ENCODE measurements at places on chromosomes 7 and 10. TPM values are rescaled to one million over a fixed set of nuclear protein-coding genes. Genes with fewer than 3 reads are reported as not detected.

AVL9 gene
- 15.6 TPM for total RNA-seq

GRCh38 chr7:48161407-48162125 is 9.7 kb upstream of the ABCA13 start:
- no peak for DNase-seq

- no peak for DNase-seq
These were observed 86.0 kb upstream of the DIP2C start for GRCh38 chr10:775245-776075.

PDK4 gene
- total RNA-seq, result 121 TPM

DNA sequence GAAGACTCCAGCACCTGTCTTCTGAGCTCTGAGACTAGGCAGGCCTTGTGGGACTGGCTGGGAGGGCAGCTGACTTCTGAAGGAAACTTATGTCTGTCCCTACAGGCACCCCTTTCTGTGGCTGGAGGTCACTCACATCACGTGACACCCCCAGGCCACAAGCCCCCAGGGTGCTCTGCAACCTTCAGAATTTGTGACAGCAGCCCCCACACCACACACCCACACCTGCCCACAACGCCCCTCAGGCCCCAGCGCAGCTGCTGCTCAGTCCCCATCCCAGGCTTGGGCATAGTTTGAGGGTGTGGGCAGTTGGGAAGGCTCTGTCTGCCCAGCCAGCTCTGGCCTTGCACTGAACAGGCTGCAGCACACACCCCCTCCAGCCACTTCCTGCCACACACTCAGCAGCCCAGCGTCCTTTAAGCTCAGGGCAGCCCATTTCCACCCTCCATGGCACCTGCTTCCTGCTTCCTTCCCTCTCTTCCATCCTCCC is 80.0 kb upstream of the UNC5B start:
- DNase-seq, result no peak

EFCAB10 gene
- not detected for total RNA-seq

DNA sequence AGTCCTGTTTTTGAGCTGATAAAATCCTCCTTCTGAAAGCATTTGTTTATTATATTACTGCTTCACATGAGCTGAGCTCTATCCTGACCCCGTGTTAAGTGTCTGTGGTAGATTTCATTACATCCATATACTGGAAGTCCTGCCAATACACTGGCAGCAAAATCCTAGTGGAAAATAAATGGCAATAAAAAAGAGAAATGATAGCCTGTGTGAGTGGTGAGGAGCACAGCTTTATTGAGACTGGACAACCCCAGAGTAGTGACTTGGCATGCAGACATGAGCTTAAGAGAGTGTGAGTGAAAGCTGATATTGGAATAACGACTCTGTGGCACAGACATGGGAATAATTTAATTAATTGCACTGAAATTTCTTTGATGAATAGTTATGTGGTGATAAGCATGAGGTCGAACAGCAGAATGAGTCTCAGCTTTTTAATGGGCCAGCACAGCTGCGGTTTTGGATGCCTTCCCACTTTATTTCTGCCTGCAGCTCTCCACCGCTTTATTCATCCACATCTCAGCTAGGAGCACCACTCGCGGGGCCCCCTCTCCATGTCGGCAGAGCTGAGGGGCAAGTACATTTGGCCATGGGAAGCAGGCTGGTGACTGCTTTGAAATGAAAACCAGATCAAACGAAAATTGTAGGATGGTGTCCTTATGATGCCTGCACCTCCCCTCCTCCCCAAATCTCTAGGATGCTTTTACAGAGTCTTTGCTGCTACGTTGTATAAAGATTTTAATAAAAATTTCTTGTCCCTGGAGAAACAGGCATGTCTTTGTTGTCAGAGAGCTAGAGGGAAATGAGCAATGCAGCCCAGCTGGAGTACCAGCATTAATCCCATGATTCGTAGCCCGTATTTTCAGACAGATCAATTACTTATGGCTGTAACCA is 494.3 kb downstream of the AUTS2 start:
- peak; percentile 56 for DNase-seq

GRCh38 chr10:130498042-130498441 is 361.9 kb downstream of the GLRX3 start:
- no peak for DNase-seq

DNA sequence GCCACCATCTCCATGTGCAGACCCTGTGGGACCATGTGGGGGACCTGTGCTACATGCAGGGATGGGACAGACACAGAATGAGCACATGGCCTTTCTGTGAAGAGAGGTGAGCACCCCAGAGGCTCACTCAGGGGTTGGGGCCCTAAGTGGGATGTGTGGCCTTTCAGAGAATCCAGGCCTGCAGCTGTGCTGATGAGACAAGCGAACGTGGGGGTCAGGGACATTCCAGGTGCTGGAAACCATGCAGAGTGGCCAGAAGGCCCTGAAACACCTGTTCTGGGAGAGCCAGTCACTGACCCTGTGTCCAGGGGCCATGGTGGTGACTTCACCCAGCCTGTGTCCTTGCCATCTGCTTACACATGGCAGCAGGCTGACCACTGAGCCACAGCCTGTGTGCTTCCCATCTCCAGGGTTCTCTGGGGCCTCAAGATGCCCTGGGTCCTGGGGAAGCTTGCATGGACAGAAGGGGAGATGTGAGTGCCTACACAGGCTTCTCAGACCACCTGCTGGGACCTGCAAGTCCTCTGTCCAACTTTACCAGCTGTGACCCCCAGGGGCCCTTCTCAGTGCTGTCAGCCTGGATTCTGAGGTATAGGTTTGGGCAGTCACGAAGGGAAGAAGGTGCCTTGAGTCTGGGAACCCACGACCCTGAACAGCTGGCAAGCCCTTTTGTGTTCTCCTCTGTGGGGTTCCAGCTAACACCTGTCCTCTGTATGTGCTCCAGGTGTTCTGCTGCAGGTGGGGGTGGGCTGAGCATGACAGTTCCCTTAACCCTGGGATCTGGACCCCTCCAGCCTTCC is 17.6 kb downstream of the RAMP3 start:
- DNase-seq, result peak; percentile 20

- DNase-seq, result no peak
These were observed 3.8 kb downstream of the PLCE1 start for GRCh38 chr10:93997546-93997945.

DNA sequence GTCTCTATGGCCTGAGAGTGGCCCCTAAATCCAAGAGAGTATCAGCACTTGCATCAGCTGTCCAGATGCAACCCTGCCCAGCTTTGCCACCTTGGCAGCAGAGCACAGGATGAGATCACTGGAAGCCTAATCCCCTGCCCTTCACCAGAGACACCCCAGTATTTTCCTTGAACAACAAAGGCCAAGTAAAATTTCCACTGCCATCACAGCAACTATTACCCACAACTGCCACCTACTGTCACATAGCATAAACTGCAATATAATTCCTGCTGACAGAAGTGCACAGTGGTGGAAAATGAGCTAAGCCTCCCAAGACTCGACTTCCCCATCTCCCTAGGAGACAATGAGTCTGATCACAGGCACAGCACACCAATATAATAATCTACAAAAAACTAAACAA is 462.8 kb upstream of the ZWINT start:
- no peak for DNase-seq

GRCh38 chr7:135842446-135843179 is 94.0 kb upstream of the FAM180A start:
- no peak for DNase-seq

DNA sequence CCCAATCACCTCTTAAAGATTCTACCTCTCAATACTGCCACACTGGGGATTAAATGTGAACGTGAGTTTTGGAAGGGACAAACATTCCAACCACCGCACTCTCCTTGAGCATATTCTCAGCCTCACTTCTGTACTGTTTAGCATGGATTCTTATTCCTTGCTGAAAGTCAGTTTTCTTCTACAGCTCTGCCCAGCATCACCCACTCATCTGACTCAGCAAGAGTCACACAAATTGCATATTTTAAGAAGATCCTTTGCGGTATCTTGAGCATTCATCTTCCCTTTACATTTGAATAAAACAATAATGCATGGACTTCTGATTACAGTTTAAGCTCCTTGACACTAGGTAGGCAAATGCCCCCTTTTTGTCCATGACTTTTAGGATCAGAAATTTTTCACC is 251.6 kb upstream of the MKLN1 start:
- no peak for DNase-seq

DNA sequence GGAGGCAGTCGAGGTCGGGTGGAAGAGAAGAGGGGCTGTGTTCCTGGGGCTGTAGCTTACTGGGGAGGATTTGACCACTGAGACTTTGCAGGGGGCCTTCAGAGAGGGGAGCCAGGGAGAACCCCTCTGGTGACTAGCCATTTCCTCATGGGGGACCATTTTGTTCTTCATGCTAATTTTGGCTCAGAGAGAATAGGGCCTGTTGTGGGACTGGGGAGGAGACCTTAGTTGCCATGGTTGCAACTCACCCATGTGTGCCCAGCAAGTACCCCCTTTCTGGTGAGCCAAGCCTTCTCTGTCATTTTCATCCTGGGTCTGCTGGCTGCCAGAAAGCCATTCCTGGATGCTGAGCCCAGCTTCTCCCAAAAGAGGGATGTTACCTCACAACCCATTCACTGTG is 120.9 kb downstream of the GRK5 start:
- DNase-seq, result no peak

- no peak for DNase-seq
These were observed 36.6 kb upstream of the LRRC18 start for GRCh38 chr10:48976196-48976595.

DNA sequence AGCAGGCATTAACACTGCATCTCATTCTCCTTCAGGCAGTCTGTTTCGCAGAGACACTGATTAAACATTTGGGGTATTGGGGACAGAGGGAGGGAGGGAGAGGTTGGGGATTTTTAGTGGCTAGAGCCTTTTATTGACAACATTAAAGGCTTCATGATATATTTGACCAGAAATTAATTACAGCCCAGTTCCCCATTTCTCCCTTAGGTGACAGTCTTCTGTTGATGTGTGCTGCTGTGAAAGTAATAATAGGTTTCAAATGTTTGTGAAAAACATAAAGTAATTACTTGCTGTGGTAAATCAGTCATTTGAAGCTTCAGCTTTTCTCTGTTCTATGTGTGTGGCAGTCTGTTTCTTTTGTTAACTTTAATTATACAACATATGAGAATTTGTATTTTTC is 105.3 kb upstream of the LRGUK start:
- no peak for DNase-seq

DNA sequence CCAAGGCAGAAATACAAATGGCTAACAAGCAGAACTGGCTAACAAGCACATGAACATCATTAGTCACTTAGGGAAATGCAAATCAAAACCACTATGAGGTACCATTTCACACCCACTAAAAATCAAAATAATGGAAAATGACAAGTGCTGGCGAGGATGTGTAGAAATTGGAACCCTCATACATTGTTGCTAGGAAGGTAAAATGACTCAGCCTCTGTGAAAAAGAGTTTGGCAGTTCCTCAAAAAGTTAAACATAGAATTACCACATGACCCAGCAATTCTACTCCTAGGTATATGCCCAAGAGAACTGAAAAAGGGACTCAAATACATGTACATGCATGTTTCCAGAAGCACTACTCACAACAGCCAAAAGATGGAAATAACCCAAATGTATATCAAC is 52.8 kb upstream of the ANAPC16 start:
- DNase-seq, result no peak

- no peak for DNase-seq
These were observed 35.9 kb downstream of the SH3PXD2A start for GRCh38 chr10:103819493-103819892.
